ENCODE measurements at places on chromosomes 1 and 21.
A peak's percentile ranks its signal among the peaks of the same experiment; 100 is the strongest.

GRCh38 chr1:159925719-159926078 lies 392 bp upstream of the TAGLN2 start:
- no peak for DNase-seq

GRCh38 chr1:184974837-184975115 lies 468 bp upstream of the NIBAN1 start:
- DNase-seq, result no peak

DNA sequence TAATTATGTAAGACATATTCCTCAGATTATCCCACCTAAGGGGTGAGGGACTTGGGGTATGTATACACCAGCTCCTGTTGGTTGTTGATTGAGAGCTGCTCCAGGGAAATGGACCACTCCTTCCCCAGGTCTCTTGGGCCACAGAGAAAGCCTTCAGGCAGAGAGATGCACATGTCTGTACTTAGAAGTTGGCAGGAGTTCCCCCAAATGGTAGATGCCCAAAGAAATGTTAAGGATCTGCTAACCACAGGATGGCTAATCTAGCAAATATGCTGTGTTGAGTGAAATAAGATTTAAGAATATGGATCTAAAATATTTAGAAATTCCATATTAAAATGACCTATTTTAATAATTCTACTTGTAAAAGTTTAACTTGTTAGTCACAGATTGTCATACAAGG lies 100.8 kb upstream of the DNAH14 start:
- DNase-seq, result no peak

DNA sequence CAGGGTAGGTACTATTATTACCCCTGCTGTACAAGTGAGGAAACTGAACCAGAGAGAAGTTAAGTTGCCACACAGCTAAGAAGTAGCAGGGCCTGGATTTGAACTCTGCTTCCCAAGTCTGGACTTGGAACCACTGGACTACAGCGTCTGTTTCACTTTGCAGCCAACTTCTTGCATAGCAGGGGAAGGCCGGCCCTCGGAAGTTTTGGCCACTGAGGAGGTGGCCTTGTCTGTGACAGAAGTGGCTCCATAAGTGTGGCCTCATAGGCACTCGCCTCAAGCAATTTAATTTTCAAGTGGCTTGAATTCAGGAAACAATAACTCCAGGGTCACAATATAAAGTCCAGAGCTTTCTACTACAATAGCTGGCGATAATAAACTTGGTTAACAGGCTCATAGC lies 41.4 kb downstream of the PLEKHA6 start:
- no peak for DNase-seq

DNA sequence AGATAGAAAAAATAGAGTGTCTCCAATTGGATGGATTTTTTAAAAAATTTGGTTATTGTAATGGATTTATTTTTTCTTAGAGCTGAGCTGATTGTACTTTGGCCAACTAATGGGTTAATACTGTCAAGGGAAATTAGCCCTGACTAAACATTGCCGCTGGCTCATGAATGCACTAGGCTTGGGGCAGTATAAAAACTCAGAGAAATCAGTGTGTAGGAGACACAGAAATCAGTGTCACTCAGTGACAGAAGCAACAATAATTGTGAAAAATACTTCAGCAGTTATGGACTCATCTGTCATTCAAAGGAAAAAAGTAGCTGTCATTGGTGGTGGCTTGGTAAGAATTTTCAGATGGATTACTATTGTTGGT lies at the start of gene KMO:
Gene KMO (plus strand): TSS at position 217 of the 370 bp plus-strand sequence. CDS start 67 bp downstream, at position 284.
- no peak for DNase-seq

GRCh38 chr1:21383785-21384401 lies 56.0 kb upstream of the NBPF3 start:
- no peak for DNase-seq

- DNase-seq, result peak; percentile 9
These were observed 1.1 kb downstream of the ZSWIM5 start for GRCh38 chr1:45205011-45205909.

GRCh38 chr1:67675800-67676199 lies 9.2 kb upstream of the GADD45A start:
- no peak for DNase-seq

GRCh38 chr1:203058676-203058935 lies 27.2 kb downstream of the MYOG start:
- no peak for DNase-seq

GRCh38 chr1:24594328-24594598 lies 38.4 kb downstream of the NCMAP start:
- DNase-seq, result no peak

DNA sequence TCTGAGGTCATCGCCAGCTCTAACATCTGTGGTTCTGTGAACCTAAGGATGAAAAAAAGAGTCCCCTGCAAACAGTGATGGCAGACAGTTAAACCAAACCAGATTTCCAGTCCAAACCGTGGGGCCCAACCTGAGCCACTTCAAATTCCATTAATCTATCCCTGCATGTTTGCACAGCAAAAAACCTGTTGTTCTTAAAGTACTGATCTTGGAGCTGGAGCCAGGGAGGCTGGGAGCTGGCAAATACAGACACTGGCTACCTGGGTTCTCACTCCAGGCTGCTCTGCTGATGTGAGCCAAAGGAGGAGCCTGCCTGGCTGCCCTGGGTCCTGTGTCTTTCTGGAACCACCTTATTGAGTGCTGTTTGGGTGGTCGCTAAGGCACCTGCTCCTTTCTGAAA lies 16.4 kb downstream of the LDLRAD1 start:
- no peak for DNase-seq

GRCh38 chr1:31920956-31921355 lies 17.2 kb downstream of the PTP4A2 start:
- DNase-seq, result no peak

DNA sequence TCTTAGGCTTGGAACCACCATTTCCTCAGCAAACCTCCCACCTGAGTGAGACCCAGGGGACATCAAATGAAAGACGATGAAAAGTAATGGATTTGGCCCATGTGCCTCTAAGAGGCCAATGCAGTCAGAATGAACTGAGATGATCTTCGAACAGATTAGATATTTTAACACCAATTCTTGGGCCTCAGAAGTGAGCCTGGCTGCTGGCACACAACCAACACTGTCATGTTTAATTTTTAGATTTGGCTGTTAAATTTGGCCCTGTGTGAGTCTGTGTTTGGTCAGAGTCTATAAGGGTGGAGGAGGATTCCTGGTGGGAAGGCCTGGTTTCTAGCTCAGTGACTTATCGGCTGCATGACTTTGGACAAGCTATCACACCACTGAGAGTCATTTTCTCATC lies 45.4 kb downstream of the ELAPOR1 start:
- DNase-seq, result no peak

DNA sequence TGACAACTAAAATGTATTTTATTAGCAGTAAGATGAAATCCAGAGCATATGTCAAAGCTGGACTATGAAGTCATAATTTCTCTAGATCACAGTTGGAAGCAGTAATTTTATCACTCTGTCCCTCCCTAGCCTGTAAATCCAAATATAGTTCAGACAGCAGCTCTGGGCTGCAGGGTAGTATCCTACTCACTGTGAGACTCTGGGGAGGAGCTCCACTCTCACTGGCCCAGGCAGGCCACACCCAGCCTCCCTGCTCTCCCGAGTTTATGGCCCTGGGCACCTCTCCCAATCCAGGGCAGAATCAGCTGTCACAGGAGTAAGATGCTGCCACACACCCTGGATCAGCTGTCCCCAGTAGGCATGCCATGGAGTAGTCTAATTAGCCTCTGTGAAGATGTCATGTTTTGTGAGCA lies 131.1 kb downstream of the HLCS start:
- DNase-seq, result no peak

DNA sequence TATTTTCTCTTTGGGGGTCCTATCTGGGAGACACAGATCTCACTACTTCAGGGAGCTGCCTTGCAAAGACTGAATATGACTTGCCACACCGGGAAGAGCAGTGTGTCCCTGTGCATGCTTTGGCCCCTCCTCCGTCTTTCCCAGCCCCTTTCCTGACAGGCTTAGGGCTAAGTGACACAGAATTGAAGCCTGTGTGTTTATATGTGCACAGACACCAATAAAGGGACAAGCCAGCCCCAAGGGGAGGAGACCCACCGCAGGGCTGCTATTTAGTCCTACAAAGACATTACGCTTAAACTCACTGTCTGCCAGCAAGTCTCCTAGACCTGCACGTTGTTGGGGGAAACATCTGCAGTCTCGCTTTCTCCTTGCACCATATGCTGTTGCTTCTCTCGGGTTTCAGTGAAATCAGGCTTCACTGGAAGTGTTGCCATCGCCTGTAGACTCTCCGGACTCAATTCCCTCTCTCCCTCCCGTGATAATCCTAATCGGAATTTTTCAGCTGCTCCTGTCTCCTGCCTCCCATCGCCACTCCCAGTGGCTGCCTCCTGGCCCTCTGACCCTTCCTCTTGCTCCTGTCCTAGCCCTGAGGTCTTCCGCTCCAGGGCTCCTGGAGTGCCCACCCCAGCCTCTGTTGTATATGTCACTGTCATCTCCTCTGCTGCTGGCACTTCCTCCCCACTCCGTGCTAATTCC lies 58.5 kb upstream of the LRRC53 start:
- DNase-seq, result no peak

- DNase-seq, result no peak
These were observed 42.6 kb upstream of the SRSF10 start for GRCh38 chr1:24022581-24023361.

- no peak for DNase-seq
These were observed 60.6 kb downstream of the DYRK1A start for GRCh38 chr21:37427221-37427620.

- DNase-seq, result no peak
These were observed 9.1 kb downstream of the ASPM start for GRCh38 chr1:197137322-197137721.

GRCh38 chr1:195236991-195237889 lies 1371.0 kb downstream of the KCNT2 start:
- DNase-seq, result no peak

DNA sequence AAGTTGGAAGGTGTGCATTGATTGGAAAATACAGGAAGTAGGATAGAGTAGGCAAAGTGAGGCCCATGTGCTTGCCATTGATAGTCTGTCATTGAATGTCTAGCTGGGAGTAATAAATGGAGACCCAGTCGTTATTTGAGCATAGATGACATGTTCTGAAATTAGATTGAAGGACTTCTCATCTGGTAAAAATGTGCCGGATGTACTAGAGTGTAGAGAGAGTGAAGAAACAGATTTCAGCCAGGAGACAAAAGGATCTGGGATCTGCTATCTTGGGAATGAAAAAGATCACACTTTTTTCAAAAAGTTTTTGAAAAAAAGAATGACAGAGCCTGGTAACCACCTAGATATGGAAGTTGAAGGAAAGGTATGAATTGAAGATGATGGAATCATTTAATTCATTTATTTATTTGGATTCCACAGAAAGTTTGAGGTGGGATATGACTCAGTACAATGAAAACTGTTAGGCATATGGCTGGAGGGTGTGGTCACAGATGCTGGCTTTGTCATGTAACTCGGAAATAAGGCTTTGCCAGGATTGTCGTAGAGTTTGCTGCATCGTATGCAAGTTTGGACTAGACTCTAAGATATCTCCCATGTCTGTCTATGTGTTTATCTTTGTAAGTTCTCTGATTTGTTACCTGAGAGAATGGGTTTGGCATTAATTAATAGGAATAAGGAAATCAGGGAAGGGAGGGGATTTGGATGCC lies 137.1 kb downstream of the PBX1 start:
- DNase-seq, result no peak

All from stimulated activated CD4-positive, alpha-beta T cell treated with anti-CD3 and anti-CD28 coated beads, Interleukin-1b, Interleukin-23, amount 100 ng/mL, for 4 hours (primary cell).